T-helper 22 cell (primary cell): ENCODE measurements at places on chromosomes 13 and 19.

GRCh38 chr13:39897636-39898035 lies 242.2 kb downstream of the COG6 start:
- no peak for DNase-seq

DNA sequence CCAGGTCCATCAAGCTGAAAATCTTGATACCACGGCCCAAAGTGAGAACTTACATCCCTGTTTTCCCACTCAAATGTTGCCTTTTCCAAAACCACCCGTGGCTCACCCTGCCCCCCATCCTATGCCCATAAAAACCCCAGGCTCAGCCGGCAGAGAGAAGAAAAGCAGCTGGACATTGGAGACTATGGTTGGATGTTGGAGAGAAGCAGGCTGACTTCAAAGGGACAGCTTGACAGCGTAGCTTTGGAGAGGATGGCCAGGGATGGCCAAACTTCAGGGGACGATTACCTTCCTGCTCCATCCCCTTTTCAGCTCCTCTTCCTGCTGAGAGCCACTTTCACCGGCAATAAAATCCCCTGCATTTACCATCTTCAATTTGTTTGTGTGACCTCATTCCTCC lies 3.5 kb upstream of the ZNF792 start:
- DNase-seq, result no peak

GRCh38 chr19:17394891-17395415 lies 957 bp upstream of the CCDC194 start:
- no peak for DNase-seq

DNA sequence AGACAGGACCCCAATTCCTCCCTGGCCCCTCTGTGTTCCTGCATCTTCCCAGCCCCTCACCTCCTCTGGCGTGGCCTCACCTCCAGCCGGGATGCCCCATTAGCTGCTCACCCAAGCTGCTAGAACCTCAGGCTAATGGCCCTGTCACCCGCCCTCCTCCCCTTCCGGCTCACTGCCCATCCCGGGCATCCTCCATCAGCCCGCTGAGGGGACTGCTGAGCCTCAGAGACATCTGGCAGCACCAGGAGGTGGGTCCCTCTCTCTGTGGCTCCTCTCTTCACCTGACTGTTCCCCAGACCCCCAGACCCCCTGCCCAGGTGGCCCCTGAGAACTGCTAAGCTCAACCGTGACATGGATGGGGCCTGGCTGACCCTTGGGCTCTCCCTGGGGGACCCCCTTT lies 2.9 kb downstream of the FFAR1 start:
- DNase-seq, result no peak

DNA sequence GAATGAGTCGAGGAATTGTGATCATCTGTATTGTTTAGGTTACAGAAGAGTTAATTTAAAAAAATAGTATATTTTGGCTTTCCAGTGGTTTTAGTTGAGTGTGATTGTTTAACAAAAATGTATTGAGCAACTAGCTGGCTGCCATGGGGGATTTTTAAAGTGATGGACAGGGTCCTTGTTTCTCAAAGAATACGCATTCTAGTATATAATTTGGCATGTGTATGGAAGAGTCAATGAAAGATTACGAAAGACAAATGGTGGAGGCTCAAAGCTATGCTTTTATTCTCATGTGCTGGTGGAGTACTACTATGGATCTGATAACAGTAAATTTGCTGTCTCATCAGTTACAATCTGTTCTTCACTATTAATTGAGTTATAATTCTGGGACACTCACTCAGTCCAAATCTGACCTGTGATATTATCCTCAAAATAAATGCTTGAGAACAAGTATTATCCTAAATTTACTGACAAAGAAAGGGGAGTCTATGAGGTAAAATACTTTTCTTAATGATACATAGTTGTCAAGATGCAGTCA lies 240.0 kb downstream of the GPC6 start:
- DNase-seq, result no peak

DNA sequence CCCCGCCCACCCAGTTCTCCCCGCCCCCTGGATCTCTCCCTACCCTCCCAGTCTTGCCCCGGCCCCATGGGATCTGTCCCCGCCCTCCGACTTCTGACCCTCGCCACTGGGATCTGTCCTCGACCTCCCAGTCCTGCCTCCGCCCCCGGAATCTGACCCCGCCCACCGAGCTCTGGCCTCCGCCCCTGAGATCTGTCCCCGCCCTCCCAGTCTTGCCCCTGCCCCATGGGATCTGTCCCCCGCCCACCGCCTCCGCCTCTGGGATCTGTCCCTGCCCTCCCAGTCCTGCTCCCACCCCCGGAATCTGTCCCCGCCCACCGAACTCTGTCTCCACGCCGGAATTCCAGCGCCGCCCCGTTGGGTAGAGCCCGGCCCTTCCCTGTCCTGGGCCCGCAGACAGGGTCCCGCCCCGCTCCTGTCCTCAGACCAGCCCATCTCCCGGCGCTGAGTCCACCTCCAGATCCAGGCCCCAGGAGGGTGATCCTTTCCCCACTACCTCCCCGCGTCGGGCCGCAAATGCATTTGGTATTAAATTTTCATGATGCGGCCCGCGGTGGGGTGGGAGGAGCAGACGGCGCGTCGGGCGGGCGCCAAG lies 1.5 kb upstream of the SLC17A7 start:
- peak; percentile 47 for DNase-seq

DNA sequence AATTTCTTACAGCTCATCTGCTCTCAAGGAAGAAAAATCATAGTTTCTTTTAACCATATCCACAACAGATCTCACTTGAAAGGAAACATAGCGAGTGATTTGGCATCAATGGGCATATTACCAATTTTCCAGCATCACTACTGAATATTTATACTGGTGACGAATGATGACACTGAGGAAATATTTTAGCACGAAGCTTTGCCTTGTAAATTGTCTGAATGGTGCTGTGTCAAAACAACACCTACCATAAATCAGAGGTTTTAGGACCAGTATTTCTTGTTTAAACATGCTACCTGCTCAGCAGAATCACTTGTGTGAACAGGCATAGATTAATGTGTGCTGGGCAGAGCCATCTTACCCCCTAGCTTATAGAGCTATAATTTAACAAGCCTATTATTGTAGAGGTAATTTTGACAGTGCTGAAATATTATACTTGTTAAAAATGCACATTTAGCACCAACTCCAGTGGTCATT lies 146.8 kb downstream of the ABCC4 start:
- no peak for DNase-seq

- no peak for DNase-seq
These were observed 6.7 kb downstream of the SIGLEC6 start for GRCh38 chr19:51524666-51525264.

DNA sequence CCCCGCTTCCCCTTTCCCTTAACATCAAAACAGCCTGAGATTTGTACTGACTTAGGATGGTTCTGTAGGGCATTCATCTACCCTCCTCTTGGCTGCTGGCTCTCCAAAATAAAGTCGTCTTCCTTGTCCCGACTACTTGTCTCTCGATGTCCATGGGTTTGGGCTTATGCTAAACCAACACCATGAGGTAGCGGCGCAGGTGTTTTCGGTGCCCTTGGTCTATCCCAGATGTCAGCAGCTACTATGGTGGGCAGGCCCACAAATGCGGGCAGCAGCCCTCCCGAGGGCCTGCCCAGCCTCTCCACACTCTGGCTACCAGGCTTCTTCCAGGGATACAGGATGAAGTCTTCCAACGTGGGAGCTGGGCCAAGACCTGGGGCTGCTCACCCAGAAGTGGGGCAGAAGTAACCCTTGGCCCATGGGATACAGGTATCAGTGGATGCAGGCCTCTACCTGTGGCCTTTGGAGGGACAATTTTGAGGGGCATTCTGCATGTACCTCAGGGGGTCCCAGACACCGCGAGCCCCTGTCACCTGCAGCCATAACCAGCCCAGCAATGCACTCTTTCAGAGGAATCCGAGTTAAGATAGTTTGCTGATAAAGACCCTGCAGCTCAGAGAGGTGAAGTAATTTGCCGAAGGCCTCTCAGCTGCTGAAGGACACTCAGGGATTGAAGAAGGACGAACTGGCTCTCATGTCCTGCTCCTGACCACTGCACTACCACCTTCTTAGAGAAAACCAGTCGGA lies 47.8 kb upstream of the VSTM2B start:
- DNase-seq, result no peak

DNA sequence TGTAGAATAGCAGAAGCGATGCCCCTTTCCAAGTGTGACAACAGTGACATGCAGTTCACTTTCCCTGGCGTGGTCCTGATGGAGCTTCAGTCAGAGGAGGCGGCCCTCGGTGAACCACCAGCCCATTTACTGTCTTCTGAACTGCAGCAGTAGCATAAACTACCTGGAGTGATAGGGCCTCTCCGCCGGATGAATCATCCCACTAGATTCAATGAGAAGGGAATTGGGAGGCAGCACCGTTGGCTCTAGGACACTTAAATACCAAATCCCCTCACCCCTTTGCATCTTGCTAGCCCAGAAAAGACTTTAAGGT lies 112.8 kb upstream of the GPR12 start:
- DNase-seq, result no peak

DNA sequence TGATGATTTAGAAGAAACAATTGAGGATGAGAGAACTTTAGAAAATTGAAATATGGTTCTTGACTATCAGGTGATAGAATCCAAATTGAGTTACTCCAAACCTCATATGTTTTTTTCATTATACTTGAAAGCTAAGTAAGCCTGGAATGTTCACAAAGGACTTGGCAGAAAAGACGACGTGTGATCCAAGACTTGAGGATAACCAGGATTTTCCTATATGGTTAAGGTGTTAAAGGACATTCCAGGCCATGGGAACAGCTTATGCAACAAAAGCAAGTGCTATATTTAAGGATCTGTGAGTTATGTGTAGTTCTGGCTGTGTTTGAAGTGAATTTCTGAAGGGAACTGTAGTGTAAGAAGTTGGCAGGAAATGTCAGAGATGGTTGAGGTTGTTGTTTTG lies 52.5 kb downstream of the SLITRK1 start:
- no peak for DNase-seq

GRCh38 chr19:1475751-1476437 lies 3.1 kb downstream of the C19orf25 start:
- DNase-seq, result no peak

DNA sequence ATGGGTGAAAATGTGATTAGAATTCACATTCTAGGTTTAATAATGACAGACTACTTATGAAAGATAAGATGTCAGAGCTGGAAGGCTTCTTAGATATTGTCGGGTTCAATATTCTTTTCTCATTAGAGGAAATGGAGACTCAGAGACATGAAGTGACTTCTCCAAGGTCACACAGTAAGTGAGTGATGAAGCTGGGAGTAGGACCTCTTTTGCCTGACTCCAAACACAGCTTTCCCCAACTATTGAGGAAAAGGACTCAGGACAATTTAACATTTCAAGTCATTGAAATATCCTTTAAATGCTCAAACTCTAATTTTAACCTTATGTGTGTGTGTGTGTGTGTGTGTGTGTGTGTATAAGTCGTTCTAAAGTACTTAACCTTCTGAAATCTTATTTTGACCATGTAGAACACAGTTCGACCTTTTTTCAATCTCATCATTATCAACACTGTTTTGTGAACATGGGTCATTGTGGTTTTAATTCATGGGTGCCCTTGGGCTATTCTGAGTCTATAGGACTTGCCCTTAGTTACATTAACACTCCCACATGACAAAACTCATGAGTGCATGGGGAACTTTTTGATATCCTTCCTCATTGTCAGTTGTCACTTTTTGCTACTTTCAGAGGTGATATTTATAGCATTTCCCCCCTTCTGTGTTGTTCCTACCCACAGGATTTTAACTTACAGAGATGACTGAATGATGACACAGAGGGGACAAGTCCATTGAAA lies 53.0 kb downstream of the LRCH1 start:
- DNase-seq, result no peak

DNA sequence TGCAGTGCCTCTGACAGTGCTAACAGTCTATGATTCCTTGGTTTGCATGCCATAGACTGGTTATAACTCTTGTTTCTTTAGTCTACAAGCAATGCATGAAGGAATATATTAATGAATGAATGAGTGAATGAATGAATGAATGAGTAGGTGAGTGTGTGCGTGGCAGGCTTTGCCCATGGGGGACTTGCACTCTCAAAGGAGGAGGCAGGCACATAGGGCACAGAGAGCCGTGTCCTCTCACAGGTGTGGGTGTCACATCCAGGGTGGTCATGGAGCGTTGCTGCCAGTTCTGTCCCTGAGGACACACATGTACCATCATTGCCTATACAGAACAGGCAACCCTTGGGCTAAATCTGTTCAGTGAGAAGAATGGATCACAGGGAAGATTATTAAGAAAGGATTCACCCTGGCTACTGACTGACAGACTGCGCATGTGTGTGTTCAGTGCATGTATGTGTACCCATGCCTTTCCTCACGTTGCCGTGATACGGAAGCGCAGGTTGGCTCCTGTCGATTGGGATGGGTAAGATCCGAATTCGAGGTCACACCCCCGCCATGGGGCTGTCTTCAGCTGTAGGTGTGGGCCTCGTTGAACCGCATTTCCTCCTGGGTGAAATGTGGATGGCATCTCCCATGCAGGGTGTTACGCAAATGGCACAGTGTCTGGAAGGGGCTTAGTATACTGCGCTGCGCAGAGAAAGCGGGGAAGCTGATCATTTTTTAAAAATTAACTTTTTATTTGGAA lies 161.4 kb downstream of the STK24 start:
- no peak for DNase-seq

GRCh38 chr19:1634242-1634937 lies 18.0 kb downstream of the TCF3 start:
- DNase-seq, result no peak

GRCh38 chr19:48728911-48729664 lies 9.6 kb upstream of the MAMSTR start:
- DNase-seq, result no peak

DNA sequence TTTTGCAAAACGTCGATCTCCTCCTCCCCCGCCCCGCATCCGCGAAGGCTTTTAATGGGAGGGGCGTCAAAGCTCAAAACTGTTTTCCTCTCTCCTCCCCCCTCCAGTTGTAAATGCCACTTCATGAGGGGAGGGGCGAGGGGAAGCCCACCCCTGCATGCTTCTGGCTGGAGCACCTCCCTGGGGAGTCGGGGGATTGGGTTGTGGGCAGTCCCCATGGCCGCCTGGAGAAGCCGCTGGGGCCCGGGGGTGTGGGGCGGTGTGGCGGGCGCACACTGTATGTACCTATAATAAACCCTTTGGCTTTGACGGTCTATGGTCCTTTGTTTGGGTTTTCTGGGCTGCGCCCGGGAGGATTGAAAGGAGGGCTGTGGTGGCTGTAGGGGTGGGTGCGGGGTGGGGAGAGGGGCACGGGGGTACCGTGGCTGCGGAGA lies 505 bp upstream of the SHKBP1 start:
- no peak for DNase-seq

DNA sequence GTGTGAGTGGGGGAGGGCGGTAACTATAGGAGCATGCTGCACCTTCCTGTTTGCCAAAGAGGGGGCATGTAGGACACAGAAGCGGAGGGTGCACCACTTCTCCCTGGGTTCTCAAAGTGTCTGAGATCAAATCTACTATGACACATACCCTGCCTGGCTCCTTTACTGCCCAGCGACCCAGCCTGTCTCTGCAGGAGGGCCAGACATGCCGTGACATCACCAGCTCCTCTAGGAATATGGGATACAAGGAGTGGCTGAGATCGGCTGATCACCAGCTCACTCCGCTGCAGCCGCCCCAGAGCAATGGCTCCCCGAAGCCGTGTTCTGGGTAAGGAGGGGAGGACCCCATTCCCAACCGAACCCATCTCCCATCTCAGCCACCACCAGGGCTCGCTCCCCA lies 16.4 kb upstream of the IGFL1 start:
- no peak for DNase-seq

GRCh38 chr19:13705201-13705600 lies 59.1 kb upstream of the MRI1 start:
- no peak for DNase-seq

GRCh38 chr13:63438951-63439350 lies 2023.3 kb upstream of the PCDH20 start:
- no peak for DNase-seq

GRCh38 chr19:30522341-30522740 lies 150.2 kb downstream of the ZNF536 start:
- DNase-seq, result no peak

GRCh38 chr19:10468133-10468532 lies 35.0 kb downstream of the KEAP1 start:
- no peak for DNase-seq
